ENCODE measurements at places on chromosomes 6 and 20.
A peak's percentile ranks its signal among the peaks of the same experiment; 100 is the strongest.

- DNase-seq: peak; percentile 18
Measured at GRCh38 chr6:82176616-82177015, 70.9 kb downstream of the IBTK start.

- DNase-seq: peak; percentile 37
Measured at GRCh38 chr6:16901782-16902181, 140.5 kb upstream of the ATXN1 start.

- peak; percentile 62 for DNase-seq
Measured at GRCh38 chr20:62642666-62643520, 590 bp downstream of the SLCO4A1 start.

GRCh38 chr6:157535340-157536222 lies 154.6 kb downstream of the ZDHHC14 start:
- peak; percentile 84 for DNase-seq

DNA sequence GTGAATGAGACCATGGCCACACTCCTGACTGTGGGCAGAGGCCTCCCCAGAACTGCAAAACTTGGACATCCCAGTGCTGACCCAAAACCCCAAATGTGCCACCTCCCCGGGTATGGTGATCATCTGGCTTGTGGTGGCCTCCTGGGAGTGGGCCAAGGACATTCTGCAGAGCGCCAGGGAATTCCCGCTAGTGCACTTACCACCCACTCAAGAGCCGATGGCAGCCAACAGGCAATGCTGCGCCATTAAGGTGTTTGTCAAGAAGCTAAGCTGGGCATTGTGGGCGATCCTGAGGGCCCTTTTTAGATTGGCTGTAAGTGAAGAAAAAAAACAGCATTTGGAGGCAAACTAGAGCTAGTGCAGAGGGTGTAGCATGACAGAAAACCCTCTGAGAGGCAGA lies 9.4 kb downstream of the MMP24 start:
- DNase-seq: no peak

- DNase-seq: no peak
Measured at GRCh38 chr6:100023798-100024197, 29.8 kb upstream of the MCHR2 start.

DNA sequence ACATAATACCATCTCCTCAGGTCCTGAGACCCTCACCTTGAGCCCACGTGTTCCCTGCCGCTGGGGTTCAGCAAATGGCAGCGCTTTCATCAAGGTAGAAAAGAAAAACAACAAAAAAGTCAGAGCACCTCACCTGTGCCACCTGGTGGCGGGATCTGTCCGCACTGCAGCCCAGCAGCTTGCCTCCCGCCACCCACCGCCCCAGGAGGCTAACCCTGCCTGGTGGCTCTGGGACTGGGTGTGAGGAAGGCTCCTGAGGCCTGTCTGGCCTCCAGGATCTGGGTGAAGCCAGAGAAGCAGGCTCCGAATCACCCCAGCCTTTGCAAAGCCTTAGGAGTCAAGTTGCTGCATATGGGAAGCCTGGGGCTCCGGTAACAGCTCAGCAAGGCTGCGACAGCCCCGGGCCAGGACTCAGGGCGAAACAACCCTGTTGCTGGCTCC lies 270.8 kb downstream of the BMP7 start:
- no peak for DNase-seq

DNA sequence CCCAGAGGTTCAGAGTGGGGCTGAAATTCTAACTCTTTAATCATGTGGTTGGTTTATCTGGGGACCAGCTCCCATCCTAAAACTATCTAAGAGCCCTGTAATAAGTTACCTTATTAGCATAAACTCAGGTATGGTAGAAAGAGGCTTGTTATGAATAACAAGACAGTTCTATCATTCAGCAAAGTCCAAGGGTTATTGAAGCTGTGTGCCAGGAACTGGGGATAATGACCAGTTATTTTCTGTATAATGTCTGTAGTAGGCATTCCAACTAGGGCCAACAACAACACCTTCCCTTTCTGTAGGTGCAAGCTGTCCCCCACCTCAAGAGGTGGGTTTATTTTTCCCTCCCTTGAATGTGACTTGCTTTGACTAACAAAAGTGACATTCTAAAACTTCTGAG lies 170.1 kb downstream of the CD83 start:
- no peak for DNase-seq

GRCh38 chr6:132205946-132206345 lies 195.3 kb downstream of the MOXD1 start:
- no peak for DNase-seq

GRCh38 chr20:25195962-25196785 lies 662 bp downstream of the ENTPD6 start:
- DNase-seq: peak; percentile 30

DNA sequence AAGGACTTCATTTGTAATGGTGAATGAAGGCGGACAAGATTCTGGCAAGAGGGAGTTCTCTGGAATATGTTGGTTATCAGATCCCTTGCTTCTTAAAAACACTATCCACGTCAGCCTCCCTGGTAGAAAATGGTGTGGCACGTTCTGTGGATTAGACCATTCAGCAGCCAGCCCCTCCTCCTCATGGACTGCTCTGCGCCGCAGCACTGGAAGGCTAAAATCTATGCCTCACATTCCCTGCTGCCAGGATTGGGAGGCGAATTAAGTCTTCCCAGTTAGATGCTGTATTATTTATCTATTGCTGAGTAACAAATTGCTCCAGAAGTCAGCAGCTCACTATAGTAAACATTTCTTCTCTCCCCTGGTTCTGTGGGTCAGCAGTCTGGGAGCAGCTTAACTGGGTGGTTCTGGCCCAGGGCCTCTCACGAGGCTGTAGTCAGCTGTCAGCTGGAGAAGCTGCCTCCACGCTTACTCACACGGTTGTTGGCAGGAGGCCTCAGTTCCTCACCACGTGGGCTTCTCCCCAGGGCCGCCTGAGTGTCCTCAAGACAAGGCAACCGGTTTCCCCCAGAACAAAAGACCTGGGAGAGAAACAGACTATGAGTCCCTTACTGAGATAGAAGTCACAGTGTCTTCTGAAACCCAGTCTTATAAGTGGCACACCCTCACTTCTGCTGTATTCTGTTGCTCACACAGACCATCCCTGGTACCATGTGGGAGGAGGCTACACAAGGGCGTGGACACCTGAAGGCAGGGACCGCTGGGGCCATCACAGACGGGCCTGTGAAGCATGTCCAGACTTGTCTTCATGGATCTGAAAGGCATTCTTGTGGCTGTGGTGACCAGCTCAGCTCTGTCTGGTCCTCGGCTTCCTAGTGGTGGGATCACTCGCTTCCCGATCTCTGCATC lies 101.0 kb downstream of the NRN1 start:
- DNase-seq: peak; percentile 63

DNA sequence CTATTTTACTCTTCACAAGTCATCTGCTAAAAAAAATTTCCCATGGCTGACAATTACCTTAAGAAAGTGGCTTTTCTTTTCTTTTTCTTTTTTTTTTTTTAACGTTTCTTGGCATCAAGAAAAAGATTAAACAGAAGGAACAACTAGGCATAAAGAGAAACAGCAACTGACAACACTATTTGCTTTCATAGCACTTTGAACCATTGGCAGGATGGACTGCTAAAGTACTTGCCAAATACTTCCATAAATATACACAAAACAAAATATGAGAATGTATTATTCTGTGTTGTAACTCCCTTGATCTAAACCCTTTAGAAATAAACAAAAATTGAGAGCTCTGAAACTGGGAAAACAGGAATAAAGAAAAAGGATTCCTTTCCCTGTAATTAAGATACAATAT lies 20.0 kb upstream of the PLN start:
- DNase-seq: no peak

DNA sequence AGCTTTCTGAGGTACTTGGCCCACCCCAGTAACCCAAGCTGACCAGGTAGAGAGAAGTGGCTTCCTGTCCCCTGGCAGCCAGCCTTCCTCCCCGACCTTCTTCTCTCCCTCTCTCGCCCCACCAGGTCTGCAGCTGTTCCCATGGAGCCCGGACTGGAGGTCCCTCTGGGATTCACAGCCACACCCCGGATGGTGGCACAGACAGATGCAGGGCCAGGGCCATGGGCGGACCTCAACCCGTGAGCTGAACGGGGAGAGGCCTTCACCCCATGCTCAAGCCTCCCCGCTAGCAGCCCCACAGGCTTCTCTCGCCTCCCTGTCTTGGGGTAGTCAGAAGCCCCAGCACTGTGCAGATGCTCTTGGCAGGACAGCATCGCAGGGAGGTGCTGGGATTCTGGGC lies 41.3 kb downstream of the CPXM1 start:
- DNase-seq: no peak

DNA sequence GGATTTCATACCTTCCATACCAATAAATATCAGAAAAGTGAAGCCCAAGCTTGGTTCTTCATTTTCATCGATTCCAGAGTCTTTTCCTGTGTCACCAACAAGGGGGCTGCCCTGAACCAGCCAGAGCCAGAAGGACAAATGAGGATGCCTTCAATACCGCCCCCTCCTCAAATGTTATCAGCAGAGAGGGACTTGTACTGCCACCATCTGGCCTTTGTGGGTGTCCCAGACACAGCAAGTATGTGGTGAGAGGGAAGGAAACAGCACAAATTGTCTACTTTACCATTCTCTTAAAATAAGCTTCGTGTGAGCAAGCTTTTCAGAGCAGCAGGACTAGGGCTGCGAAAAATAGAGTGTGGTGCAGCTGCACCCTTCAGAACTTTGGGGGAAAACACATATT lies 165.3 kb downstream of the SOBP start:
- DNase-seq: no peak

- no peak for DNase-seq
Measured at GRCh38 chr6:129536271-129536670, 173.7 kb downstream of the ARHGAP18 start.

DNA sequence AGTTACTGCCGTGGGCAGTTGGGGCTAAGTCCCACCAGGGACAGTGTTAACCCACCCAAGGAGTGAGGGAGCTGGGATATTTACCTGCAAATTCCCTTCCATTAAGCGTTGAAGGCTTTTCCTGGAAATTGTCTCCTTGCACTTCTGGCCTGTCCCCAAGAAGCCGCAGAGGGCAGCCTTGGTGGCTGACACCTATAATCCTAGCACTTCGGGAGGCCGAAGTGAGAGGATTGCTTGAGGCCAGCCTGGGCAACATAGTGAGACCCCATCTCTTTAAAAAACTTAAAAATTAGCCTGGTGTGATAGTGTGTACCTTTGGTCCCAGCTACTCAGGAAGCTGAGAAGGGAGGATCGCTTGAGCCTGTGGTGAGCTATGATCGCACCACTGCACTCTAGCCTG lies 204.4 kb downstream of the EYA2 start:
- no peak for DNase-seq

DNA sequence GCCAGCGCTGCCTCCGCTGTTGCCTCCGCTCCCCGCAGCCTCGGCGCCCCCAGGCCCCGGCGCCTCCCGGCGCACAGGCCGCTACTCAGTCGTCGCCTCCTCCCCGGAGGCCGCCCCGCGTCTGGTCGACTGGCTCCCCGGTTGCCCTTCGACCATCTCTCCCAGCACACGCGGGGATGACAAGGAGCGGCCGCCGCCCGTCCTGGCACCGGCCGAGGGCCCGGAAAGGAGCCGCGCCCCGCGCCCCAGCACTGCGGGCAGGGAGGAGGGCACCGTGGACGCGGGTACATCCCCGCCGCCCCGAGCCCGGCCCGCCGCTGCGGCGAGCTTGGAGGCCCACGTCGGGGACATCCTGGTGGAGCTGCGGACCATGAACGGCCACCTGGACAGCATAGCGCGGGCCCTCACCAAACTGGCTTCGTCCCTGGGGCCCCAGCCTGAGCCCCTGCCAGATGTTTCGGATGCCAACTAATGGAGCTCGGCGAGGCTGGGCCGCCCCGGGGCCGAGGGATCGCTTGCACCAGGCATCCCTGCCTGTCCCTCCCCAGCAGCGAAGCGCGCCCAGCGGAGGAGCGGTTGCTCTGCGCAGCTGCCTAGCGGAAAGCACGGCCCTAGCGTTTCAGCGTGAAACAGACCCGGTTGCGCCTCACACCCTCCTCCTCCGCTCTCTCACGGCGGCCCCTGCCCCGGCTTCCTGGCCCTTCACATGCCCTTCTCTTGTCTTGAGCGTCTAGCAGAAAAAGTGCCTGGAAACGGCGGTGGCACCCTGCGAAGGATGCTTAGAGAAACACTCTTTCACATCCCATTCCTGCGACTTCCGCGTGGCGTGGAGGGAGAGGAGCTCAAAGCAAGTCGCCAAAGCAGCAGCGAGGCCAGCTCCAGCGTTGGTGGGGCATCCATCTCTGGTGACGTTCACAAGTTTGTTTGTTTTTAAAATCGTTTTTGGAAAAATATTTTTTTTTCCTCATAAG lies 285.8 kb upstream of the SUPT3H start:
- peak; percentile 36 for DNase-seq

GRCh38 chr6:116507324-116507723 lies 4.1 kb upstream of the CALHM5 start:
- DNase-seq: no peak

GRCh38 chr6:1608222-1609040 lies 1.3 kb upstream of the FOXC1 start:
- peak; percentile 63 for DNase-seq

DNA sequence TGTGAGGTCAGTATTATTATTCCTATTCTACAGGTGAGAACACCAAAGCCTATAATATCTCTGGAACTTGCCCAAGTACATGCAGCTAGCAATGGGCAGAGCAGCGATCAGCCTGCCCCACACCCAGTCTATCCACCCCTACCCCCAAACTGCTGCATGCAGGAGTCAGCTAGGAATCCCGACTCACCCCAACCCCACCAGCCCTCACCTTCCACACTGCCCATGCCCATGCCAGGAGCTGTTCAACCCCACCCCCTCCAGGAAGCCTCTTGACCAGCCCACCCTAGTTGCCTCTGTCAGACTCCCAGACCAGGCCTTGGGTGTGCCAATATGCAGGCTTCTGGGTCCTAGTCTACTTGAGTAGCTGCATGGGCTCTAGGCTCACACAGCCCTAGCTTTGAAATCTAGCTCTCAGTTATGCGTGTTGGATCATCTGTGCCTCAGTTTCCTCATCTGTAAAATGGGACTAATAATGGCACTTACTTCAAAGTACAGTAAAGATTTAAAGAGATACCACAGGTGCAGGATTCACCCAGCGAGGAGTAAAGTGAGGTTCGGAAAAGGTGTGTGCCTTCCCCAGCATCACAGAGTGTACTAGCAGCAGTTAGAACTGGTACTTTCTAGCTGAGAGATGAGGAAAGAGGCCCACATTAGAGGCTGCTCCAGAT lies 173.2 kb downstream of the VEGFA start:
- DNase-seq: no peak

DNA sequence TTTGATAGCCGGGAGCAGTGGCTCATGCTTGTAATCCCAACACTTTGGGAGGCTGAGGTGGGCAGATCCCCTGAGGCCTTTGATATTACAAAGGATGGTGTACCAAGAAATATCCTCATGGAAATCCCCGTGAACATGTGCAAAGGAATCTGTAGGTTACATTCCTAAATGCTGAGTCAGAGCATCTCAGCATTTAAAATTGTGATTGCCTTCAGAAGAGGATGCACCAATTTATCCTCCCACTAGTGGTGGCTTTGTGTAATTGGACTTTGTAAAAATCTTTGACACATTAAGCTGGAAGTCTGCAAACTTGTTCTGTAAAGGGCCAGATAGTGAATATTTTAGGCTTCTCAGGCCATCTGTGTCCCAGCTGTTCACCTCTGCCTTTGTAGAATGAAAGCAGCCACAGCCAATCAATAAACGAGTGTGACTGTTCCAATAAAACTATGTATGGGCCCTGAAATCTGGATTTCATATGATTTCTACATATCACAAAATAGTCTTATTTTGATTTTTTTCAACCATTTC lies 11.8 kb downstream of the TMEM14B start:
- DNase-seq: peak; percentile 28
